ENCODE measurements at places on chromosomes 7 and 10.

DNA sequence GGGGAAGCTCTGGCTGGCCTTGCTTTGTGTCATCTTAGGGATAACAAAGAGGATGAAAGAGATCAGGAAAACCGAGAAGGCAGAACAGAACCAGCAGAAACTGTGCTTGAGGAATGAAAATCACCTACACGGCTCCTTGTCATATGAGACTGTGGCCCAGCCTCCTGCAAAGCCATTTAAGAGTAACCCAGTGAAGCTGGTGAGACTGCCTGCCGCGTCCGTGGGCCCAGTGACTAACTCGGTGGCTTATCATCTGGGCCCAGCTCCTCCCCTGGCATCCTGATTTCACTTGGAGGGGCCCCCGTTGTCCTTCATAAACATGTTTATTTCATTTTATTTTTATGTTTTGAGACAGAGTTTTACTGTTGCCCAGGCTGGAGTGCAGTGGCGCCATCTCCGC is 30.7 kb downstream of the HTRA1 start:
- no peak for DNase-seq

GRCh38 chr7:20224025-20224424 is 6.8 kb upstream of the MACC1 start:
- no peak for DNase-seq

DNA sequence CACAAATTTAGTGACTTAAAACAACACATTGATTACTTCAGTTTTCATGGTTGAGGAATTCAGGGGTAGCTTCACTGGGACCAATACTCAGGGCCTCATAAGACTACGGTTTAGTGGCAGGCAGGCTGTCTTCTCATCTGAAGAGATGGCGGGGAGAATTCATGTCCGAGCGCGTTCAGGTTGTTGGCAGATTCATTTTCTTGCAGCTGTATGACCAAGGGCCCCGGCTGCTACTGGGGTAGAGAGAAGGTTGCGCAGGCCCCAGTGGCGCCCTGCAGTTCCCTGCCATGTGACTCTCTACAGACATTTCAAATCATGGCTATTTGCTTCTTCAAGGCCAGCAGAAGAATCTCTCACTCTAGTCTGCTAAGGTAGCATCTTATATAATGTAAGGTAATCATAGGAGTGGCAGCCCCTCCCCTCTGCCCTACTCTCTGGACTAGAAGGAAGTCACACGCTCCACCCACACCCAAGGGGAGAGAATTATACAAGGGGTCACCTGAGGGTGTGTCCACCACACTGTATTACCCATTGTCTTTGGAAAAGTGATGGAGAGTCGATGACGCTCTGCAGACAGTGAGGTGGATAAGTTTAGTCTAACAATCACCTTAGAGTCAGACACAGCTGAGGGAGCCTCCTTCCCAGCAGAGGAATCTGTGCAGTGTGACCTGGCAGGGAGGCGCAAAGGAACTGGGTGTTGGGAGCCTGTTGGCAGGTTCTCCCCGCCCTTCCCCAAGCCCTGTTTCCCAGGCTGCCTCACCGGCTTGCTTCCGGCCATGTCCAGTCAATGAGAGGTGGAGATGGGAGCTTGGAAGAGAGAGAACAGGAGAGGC is 35.7 kb upstream of the PLEKHA1 start:
- DNase-seq = no peak

DNA sequence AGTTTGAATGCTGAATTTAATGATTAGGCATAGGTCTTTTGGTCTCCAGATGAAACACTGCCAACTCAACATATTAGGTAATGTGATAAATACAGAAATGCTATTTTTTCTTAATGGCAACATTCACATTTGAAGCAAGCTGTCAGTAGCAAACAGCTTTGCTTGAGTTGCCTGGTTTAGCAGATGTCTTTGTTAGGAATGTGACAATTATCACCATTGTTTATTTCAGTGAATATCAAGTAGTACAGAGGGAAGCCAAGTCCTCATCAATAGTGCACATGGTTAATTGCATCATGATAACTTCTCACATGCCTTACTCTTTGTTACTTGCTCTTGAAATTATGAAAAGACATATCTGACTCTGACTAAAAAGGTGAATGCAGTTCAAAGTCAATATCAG is 23.7 kb upstream of the SEPTIN7 start:
- DNase-seq = no peak

GRCh38 chr7:51013218-51013786 is 230.6 kb upstream of the GRB10 start:
- no peak for DNase-seq

DNA sequence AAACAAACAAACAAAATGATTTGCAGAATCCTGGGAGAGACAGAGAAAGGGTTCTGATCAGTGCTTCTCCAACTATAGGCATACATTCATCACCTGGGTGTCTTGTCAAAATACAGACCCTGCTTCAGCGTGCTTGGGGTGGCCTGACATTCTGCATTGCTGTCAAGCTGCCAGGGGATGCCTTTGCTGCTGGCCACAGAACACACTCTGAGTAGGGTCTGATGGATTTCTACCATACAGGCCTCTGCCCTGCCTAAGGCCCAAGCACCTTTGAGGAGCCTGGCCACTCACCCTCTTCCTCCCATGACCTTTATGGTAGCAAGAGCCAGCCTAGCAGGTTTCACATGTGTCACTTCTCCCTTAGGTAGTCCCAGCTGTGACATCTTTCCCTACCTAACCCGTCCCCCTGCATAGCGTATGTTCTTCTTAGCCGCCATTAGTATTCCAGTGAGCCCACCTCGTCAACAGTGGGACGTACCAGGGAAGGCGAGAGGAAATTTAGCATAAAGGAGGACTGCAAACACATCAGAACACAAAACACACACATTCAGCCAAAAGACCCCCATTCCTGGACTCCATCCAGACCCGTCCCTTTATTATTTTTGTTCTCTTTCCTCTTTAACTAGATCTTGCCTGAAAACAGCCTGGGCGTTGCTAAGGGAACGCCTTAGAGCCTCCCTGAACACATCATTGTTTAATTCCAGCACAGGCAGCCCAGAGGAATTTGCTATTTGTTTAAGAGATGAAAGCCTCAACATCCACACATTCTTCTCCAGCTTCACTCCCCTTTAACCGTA is 43.9 kb upstream of the PODXL start:
- no peak for DNase-seq

- no peak for DNase-seq
These were observed 34.4 kb upstream of the GRM8 start for GRCh38 chr7:127287133-127287532.

All from GM04504 (cell line).